Globus pallidus (tissue), 1 donor: ENCODE measurements at places on chromosomes 3 and 15.

DNA sequence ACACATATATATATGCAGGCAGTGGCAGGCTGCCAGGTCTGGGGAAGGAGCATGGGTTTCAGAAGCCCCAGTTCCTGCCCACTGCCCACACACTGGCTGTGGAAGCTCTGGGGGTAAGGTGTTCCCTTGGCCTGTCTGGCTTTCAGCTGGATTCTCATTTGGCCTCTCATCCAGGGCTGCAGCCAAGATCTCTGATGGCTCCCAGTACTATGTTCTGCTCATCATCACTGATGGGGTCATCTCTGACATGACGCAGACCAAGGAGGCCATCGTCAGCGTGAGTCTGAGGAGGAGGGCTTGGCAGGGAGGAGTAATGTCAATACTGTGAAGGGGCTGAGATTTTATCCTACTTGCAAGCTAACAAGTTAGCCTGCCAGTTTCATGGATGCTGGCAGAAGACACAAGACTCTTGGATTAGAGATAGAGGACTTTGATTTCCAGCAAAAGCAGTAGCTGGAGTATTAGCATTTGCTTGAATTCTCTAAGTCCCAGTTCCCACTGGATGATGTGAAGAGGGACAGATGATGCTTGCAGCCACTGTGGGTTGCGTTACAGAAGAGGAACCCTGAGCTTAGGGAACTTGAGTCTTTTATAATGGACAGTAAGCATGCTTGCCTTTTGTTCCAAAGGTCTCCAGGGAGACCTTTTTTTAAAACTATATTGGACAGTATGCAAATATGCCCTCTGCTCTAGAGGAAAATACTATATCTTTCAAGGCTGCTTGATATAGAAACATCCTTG is 5.6 kb upstream of the BRPF1 start:
- DNase-seq = no peak

DNA sequence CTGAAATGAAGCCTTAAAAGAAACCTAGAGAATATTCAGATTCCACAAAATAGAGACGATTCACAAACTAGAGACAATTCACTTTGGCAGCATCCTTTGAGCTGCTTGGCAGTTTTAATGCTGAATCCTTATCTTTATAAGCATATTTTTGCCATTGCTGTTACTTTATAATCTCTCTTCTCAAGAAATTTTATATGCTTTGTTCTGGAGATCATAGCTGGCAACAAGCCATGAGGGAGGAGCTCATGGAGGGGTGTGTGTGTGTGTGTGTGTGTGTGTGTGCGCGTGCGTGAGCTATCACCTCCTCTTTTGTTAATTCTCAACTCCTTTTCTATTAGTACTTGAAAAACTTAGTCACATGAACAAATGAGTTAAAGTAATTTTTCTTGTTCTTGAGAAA is 495.0 kb upstream of the RGMA start:
- DNase-seq = no peak

GRCh38 chr3:35678643-35679161 is 39.4 kb downstream of the ARPP21 start:
- no peak for DNase-seq

DNA sequence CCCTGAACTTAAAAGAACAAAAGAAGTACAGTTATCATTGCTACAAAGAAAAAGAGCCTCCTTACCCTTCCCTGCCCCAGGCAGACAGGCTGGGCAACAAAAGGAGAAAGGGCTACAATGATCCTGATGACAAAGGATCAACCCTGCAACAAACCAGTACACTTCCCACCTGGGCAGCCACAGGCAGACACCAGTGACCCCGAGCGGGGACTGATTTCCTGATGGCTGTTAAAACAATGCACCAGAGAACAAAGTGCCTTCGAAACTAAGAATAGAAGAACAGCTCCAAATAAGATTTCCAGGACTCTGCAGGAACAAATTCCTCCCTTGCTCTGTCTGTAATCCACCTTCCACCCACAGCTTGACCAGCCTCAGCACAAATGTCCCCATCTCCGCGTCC is 106.3 kb upstream of the ARHGEF3 start:
- no peak for DNase-seq

GRCh38 chr3:160159806-160160205 is 65.4 kb upstream of the C3orf80 start:
- no peak for DNase-seq

- DNase-seq = no peak
These were observed 15.4 kb upstream of the SHF start for GRCh38 chr15:45203182-45203581.

GRCh38 chr3:12759097-12759679 is at the start of gene TMEM40:
Gene TMEM40, minus strand, starts transcription at chr3:12759259. Its CDS starts 9,427 bp downstream, at chr3:12749832.
- no peak for DNase-seq

GRCh38 chr3:113271189-113271588 is 59.8 kb downstream of the BOC start:
- no peak for DNase-seq

GRCh38 chr3:99626417-99626788 is 12.0 kb upstream of the COL8A1 start:
- no peak for DNase-seq

DNA sequence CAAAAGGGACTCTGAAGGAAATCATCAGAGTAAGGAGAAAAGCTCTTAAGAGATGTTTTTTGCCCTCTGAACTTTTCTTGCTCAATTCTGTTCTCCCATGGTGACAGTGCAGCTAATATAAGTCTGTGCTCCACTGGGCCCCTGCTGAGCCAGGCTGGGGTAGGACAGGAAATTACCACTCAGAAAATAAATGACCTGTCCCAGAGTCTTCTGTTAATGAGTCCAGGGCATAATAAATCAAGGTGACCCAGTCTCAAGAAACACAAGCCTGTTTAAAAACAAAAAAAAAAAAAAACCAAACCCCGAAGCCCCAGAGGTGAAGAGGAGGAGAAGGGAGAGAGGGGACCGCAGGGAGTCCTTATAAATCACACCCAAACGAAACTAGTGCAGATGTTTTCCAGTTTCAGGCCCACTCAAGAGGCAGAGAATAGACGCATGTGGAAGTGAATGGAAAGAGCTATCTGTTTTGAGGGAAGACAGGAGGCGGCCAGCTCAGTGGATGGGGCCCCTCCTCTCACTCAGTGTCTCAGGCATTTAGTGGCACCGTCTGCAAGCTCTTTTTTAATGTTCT is 59.8 kb upstream of the BOC start:
- DNase-seq = no peak

DNA sequence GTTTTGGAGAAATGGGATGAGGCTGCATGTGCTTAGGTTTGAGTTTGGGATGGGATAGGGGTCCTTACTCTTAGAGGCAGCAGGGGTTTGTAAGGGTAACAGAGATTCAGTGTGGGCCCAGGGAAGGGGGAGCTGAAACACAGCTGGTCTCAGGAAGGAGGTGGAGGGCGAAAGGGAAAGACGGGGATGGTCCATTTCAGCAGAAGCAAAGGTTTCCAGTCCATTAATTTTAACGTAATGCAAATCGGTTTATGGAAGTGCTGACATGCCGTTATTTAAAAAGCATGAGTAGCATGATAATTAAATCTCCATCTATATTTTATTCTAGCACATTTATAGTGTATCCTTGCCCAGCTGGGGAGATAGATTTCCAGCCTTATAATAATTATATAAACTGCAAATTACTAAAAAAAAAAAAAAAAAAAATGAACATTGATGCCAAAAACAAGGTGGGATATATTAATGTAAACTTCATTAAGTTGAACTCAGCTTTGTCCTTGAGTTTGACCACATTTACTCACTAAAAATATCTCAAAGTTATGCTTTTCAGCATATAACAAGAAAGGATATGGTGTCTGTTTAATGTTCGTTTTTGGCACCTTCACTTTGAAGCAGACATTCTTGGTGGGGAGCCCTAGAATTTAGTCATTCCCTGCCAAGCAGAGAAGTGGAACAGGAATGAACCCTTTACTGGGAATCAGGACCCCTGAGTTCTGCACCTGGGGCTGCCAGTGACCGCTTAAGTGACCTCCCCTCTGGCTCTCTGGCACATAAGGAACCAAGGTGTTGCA is 234.7 kb downstream of the THSD4 start:
- no peak for DNase-seq

DNA sequence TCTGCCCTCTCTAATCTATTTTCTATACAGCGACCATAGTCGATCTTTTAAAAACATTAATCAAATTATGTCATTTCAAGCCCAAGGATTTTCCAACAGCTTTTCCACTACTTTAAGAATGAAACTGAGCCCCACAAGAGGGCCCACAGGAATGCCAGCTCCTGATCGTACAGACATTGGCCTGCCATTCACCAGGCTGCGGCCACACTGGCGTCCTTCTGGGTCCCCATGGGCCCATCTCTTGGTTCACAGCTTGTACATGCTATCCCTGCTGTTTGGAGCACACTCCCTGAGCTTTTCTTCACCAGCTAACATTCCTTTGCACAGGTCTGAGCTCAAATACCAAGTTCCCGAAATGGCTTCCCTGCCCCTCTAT is 149.6 kb downstream of the MYLK start:
- DNase-seq = no peak

DNA sequence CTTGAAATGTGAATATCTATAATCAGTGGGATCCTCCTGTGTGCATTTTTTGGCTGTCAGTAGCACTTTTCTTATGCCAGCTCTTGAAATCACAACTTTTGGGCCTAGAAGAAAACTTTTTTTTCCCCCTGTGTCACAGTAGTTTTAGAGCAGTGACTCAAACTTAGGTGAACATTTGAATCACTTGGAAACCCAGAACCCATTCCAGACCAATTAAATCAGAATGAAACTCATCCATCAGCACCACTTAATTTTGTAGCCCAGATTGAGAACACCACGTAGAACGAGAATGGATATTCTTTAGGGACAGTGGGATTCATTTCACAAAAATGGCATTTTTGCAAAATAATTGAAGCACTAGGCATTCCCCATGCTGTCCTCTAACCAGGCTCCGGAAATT is 224.8 kb upstream of the NANOGP8 start:
- no peak for DNase-seq

DNA sequence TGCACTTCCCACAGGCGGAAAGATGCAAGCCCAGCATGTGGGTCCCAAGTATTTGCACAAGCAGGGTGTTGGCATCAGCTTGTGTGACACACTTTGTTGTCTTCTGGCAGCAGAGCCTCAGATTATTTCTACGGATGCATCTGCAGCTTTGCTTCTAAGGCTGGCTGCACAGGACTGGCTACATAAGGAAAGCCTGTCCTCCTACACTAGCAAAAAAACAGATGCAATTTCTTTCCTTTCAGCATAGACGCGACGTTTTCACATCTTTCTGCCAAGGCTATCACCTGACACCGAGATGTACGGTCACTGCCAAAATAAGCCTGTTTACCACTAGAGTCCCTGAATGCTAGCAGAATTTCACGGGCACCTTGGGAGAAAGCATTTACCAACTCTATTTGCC is 13.5 kb downstream of the MRPS11 start:
- DNase-seq = peak; percentile 17

- no peak for DNase-seq
These were observed 27.5 kb downstream of the POLG start for GRCh38 chr15:89307046-89307587.

DNA sequence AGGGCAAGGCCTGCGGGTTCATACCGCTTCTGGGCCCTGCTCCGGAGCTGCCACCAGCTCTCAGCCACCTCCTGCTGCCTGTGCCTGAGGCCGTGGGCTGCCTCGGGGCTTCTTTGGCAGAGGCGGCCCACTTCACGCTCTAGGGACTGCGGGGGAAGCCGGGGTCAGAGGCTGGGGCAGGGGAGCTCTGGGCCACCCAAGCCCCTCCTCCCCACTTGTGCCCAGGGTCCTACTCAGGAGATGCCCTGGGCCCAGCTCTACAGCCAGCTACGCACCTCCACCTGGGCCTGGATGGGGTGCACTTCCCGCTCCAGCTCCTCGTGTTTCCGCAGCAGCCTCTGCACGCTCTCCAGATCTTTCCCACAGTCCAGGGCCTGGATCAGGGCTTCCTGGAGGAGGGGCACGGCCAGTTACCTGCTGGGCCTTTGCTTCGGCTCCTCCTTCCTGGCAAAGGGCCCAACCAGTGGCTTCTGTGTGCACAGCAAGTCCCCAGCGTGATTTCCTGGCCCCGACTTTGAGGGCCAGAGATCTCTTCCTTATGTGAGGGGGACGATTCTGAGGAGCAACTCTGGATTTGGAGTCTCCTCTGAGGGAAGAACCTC is 24.0 kb downstream of the PLA2G4B start:
- no peak for DNase-seq

GRCh38 chr3:129845956-129846355 is 47.6 kb downstream of the TMCC1 start:
- no peak for DNase-seq

DNA sequence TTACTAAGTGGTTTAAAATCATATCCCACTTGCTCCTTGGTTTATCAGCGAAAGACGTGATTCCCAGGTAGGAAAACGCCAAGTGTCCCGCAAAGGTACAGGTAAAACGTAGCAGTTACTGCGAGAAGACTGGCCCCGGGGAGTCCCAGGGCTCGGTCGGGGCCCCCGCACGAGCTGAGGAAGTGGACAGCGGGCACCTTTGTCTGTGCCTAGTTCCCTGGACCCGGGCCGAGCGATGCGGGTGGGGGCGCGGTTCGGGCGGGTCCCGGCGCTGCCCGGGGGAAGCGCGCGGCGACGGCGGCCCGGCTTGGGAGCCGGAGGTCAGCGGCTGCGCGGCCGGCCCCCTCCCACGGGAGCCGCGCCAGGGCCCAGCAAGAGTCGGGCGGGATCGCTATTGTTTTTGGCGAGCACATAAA is 864 bp upstream of the NEO1 start:
- DNase-seq = peak; percentile 65

DNA sequence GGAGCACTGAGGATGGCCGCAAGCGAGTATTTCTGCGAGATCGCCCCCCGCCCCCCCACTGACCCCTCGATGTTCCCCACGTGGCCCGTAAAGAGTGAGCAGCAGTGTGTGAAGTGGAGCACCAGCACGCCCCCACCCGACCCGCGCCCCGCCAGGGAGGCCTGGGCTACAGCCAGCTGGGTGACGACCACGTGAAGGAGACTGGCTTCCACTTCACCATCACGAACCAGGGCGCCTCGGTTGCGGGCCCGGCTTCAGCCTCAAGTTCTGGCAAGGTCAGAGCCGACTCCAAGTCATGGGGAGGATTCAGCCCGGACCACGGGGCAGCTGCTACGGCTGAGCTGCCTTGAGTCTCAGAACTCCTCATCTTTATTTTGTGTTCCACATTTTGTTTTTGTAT is 2.4 kb upstream of the RNU5B-1 start:
- DNase-seq = no peak

- no peak for DNase-seq
These were observed 239.5 kb downstream of the GAP43 start for GRCh38 chr3:115862849-115863248.

- peak; percentile 76 for DNase-seq
These were observed 256.5 kb downstream of the THRB start for GRCh38 chr3:24237971-24238706.

DNA sequence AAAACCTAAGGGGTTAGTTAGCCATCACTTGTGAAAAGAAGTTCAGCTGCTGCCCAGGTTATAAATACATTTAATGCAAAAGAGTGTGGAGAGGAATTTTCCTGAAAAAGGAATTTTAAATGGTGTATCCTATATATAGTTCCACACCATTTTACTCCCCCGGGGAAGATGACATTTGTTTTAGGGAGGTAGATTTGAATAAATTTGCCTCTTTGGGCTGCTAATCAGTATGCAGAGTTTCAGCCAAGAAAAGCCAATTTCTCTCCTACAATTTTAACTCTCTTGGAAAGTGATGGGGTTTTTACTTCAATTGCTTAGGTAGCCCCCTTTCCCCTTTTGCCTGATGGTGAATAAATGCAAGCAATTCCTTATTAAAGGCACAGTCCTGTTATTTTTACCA is 161.2 kb downstream of the OTOL1 start:
- DNase-seq = no peak

GRCh38 chr3:9881441-9881840 is 1.4 kb upstream of the CIDEC start:
- DNase-seq = no peak

GRCh38 chr3:186974824-186975313 is 44.5 kb downstream of the ST6GAL1 start:
- no peak for DNase-seq
